Brain (organoid and tissue), 16 donors: ENCODE measurements at places on chromosomes 16 and 17. TPM values are rescaled to one million over a fixed set of nuclear protein-coding genes. Genes with fewer than 3 reads are reported as not detected.

Gene RMI2
- polyA plus RNA-seq, result 43.1 TPM

Gene PRKCB
- 15.8 TPM for polyA plus RNA-seq

Gene ASIC2
- 3.7 TPM for polyA plus RNA-seq

Gene KRTAP4-5
- not detected for polyA plus RNA-seq

Gene SEPTIN1
- polyA plus RNA-seq, result 4.8 TPM

Gene KRTAP9-6
- polyA plus RNA-seq, result not detected

Gene COX6A2
- 1.8 TPM for polyA plus RNA-seq

Gene GOSR1
- 32.4 TPM for polyA plus RNA-seq

Gene IL21R
- polyA plus RNA-seq, result not detected

Gene NOG
- polyA plus RNA-seq, result 0.66 TPM

Gene TAC4
- not detected for polyA plus RNA-seq

Gene SMPD3
- polyA plus RNA-seq, result 60.8 TPM

Gene CBFA2T3
- polyA plus RNA-seq, result 17.6 TPM

Gene C16orf92
- polyA plus RNA-seq, result not detected

Gene SALL1
- 21.6 TPM for polyA plus RNA-seq

Gene NOB1
- 41.4 TPM for polyA plus RNA-seq

Gene SLC52A1
- not detected for polyA plus RNA-seq

Gene CPHXL2
- polyA plus RNA-seq, result not detected

Gene TSNAXIP1
- polyA plus RNA-seq, result 1.8 TPM

Gene CDRT15L2
- not detected for polyA plus RNA-seq

Gene PRDM7
- not detected for polyA plus RNA-seq

Gene NDRG4
- polyA plus RNA-seq, result 288 TPM

Gene RAB37
- polyA plus RNA-seq, result 2.8 TPM

Gene SKA2
- 66.9 TPM for polyA plus RNA-seq

Gene WFDC1
- polyA plus RNA-seq, result 4.8 TPM

Gene ORC6
- 8.8 TPM for polyA plus RNA-seq

Gene MT1A
- 2.2 TPM for polyA plus RNA-seq

Gene TNFRSF13B
- not detected for polyA plus RNA-seq

Gene CACNB1
- 20.8 TPM for polyA plus RNA-seq

Gene UMOD
- not detected for polyA plus RNA-seq

Gene PRAC1
- not detected for polyA plus RNA-seq

Gene TBC1D26
- not detected for polyA plus RNA-seq

Gene TBC1D3C
- not detected for polyA plus RNA-seq

Gene TBX4
- not detected for polyA plus RNA-seq

Gene GALNS
- polyA plus RNA-seq, result 32.3 TPM

Gene CEP112
- 2.4 TPM for polyA plus RNA-seq

Gene HBA2
- 600 TPM for polyA plus RNA-seq

Gene KCNH6
- polyA plus RNA-seq, result 19.4 TPM

Gene KRTAP1-5
- not detected for polyA plus RNA-seq

Gene EIF5A
- polyA plus RNA-seq, result 562 TPM

Gene GSDMA
- polyA plus RNA-seq, result not detected

Gene MYH11
- polyA plus RNA-seq, result 9.7 TPM

Gene PRR35
- polyA plus RNA-seq, result not detected

Gene ARL5C
- polyA plus RNA-seq, result not detected

Gene HOXB5
- polyA plus RNA-seq, result 234 TPM

Gene MT1E
- 112 TPM for polyA plus RNA-seq

Gene DNAH17
- polyA plus RNA-seq, result 16.1 TPM

Gene SLC6A4
- polyA plus RNA-seq, result 0.32 TPM

Gene SBK1
- polyA plus RNA-seq, result 80.1 TPM

Gene NLGN2
- 53.9 TPM for polyA plus RNA-seq
